ENCODE measurements at places on chromosomes 2 and 18.

DNA sequence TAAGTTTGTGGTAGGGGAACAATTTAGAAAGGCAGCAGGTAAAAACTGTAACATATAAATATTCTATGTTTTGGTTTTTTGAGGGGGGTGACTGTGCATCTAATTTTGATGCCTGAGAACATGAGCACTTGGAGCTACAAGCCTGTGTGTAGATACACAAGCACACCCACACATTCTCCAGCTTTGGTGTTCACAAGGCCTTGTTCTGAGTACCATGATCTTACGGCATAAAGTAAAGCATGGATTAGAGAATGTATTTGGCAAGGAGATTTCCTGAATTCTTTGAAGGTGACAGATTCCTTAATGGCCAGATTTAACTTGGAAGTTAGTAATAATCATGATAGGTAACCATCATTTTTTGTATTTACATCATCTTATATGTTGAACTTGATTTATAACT is 42.7 kb downstream of the MAP3K20 start:
- DNase-seq = no peak

- DNase-seq = no peak
These were observed 5.4 kb downstream of the VIT start for GRCh38 chr2:36701918-36702317.

GRCh38 chr2:157158111-157158510 is 99.4 kb upstream of the GALNT5 start:
- no peak for DNase-seq

- no peak for DNase-seq
These were observed 106.3 kb downstream of the LDLRAD4 start for GRCh38 chr18:13324880-13325279.

GRCh38 chr2:157592948-157593347 is 35.7 kb downstream of the ACVR1C start:
- DNase-seq = no peak

DNA sequence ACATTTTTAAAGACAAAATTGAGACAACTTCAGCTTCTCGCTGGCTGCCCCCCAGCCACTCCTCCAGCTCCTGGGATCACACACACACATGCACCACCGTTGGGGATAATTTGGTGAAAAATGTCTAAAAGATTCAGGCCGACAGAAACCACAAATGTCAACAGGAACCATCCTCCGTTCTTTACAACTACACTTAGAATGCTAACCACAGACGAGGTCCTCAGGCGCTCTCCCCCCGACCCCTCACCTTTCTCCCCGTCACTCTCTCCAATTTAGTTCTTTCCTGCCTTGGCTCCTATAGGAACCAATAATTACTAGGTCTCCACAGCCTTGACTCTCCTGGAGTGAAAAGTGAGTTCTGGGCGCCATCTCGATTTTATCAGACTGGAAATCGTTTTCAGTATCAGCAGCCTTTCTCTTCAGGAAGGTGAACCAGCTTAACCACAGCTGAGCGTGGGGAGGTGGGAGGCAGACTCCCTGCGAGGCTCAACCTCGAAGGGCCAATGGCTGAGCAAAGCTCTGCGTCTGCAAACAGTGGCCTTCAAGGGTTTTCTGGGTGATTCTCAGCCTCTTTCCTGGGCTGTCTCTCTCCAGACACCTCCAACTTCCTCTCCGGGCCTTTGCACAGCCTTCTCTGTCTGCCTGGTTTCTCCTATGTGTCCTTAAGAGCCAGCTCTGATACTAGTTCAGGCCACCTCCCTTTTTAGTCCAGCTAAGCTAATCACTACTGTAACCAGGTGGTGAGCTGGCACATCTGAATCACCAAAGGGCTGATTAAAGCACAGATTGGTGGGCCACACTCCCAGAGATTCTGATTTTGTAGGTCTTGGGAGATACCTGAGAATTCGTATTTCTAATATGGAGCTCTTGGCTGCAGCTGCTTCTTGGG is 115.7 kb upstream of the COPS8 start:
- DNase-seq = no peak
